GM23248 (cell line): ENCODE measurements at places on chromosomes 6 and 20. TPM values are rescaled to one million over a fixed set of nuclear protein-coding genes. Genes with fewer than 3 reads are reported as not detected.

DNA sequence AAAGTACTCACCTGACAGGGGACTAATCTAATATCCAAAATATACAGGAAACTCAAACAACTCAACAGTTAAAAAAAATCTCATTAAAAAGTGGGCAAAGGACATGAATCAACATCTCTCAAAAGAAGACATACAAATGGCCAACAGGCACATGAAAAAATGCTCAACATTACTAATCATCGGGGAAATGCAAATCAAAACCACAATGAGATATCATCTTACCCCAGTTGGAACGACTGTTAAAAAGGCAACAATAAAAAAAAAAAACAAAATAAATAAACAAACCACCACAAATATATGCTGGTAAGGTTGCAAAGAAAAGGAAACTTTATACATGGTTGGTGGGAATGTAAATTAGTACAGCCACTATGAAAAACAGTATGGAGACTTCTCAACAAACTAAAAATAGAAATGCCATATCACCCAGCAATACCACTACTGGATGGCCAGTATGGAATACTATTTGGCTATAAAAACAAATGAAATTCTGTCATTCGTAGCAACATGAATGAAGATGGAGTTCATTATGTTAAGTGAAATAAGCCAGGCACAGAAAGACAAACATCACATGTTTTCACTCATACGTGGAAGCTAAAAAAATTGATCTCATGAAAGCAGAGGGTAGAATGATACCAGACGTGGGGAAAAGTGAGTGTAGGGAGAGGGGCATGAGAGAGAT is 6.6 kb downstream of the SIRPB2 start:
- peak; percentile 29 for DNase-seq

GRCh38 chr6:2157441-2158127 is 87.8 kb downstream of the GMDS start:
- peak; percentile 87 for DNase-seq

GRCh38 chr6:77445214-77445613 is 18.1 kb downstream of the HTR1B start:
- DNase-seq = no peak

ZNF334 gene
- 1.1 and 1.2 TPM in 2 replicates for polyA plus RNA-seq

NAPB gene
- 5.4 and 5.9 TPM in 2 replicates for polyA plus RNA-seq

BMP2 gene
- 0.33 and 0.34 TPM in 2 replicates for polyA plus RNA-seq

DNA sequence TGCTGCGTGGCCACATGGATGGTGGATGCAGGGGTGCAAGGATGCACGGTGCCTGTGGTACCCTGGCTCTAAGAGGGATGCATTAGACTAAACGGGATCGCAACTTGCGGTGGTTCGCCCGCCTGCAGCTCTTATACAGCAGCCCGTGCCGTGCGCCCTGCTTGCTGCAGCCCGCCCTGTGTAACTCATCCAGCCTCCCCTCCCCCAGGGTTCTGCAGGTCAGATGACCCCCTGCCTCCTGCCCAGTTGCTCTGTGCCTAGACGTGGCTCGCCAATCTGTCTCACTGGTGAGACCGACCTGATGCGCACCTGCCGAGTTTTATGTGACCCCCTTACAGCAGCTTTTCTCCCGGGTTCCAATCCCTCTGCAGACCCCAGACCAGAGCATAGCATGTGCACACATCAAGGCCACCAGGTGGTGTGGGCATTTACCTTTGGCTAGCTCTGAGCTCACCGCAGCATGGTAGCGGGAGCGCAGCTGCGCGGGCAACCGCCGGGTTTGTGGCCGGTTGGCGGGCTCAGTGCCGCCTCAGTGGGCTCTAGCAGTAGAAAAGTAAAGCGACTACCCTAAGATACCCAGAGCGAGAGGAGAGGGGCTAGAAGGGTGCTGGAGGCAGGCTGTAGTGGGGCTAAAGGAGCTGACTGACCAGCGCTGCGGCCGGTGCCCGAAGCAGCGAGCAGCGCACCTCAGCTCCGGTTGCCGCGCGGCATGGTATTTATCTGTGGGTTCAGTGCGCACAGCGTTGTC is 693 bp upstream of the GNAS-AS1 start:
- peak; percentile 59 for DNase-seq

DNA sequence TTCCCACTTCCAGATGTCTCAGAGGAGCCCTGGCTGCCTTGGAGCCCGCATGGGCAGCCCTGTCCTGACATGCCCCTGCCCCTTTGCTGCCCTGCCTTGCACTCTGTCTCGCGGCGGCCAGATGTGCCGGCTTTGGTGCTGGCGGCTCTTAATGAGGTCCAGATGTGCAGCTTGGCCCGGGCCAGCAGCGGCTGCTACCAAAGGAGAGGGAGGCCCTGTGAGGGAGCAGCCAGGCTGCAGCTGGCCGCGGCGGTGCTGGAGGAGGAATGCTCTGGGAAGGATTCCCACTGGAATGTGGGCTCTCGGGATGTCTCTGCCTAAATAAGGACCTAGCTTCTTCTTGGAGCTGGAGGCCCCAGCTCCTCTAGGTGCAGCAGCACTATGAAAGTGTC is 72.4 kb downstream of the FGD2 start:
- peak; percentile 96 for DNase-seq

FITM2 gene
- 6.5 and 7.1 TPM in 2 replicates for polyA plus RNA-seq

GRCh38 chr6:4253604-4254231 is 118.3 kb upstream of the ECI2 start:
- DNase-seq = peak; percentile 75

PSORS1C2 gene
- polyA plus RNA-seq = 0.16 TPM in 1 of 2 replicates, not detected in the other

- DNase-seq = no peak
Observed at GRCh38 chr6:7201732-7202541, 94.2 kb downstream of the RREB1 start.

DNA sequence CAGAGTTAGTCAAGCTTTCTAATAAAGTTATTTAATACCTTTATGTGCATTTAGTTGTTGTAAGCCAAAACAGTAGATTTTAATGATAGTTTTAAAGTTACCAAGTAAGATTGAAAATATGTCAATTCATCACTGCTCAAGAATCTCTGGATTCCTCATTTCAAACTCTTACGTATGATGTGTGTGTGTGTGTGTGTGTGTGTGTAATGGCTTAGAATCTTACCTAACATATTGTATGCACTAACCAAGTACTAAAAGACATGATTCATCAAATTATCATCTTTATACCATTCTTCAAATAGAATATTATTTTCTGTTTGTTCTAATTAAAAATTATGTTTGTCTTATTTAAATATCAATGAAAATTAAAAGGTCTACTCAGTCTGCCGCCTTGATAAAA is 41.5 kb upstream of the ZNF337 start:
- peak; percentile 17 for DNase-seq

GRCh38 chr20:22404419-22405170 is 179.8 kb downstream of the FOXA2 start:
- peak; percentile 41 for DNase-seq

DNA sequence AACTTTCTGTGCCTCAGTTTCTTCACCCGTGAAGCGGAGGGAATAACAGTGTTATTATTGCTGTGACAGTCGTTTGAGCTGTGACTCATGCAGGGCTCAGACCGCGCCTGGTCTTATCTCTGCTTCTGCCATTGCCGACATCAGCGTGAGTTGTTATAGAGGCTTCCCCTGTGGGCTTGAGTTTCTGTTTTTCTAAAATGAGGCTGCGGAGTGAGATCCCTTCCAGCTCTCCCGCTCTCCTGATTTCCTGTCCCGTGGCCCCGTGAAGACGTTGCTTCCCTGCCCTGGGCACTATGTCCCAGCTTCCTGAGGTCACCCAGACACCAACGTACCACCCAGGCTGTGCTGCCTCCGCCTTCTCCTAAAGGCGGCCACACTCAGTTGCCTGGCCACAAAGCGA is 278.5 kb downstream of the BMP7 start:
- DNase-seq = no peak
